CD4-positive, alpha-beta T cell treated with Interleukin-17A for 1 hour (primary cell): ENCODE measurements at places on chromosomes 16 and 17.

GRCh38 chr17:21376081-21376758 lies at the start of gene KCNJ12:
TSS of gene KCNJ12 (plus strand) at chr17:21376357. CDS start at chr17:21415343, 38,986 bp downstream.
- DNase-seq: no peak

DNA sequence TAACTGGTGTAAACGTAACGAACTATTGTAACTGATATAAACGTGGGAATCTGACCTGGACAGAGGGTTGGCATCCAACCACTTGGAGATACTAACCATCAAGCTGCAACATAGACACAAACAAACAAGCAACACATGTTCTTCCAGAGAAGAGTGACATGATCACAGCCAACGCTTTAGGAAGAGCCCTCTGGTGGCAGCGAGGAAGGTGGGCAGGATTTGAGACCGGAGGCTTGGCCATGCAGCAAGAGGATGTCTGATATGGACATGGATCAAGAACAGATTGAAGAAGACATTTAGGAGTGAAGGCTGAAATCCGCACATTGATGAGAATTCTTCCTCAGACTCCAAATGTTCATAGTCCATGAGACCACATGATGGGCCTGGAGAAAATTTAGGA lies 40.3 kb upstream of the TNRC6A start:
- DNase-seq: no peak

GRCh38 chr17:7176841-7177190 lies 2.4 kb downstream of the ASGR1 start:
- no peak for DNase-seq

- DNase-seq: no peak
Observed at GRCh38 chr17:31521632-31522283, 130.3 kb downstream of the RAB11FIP4 start.

DNA sequence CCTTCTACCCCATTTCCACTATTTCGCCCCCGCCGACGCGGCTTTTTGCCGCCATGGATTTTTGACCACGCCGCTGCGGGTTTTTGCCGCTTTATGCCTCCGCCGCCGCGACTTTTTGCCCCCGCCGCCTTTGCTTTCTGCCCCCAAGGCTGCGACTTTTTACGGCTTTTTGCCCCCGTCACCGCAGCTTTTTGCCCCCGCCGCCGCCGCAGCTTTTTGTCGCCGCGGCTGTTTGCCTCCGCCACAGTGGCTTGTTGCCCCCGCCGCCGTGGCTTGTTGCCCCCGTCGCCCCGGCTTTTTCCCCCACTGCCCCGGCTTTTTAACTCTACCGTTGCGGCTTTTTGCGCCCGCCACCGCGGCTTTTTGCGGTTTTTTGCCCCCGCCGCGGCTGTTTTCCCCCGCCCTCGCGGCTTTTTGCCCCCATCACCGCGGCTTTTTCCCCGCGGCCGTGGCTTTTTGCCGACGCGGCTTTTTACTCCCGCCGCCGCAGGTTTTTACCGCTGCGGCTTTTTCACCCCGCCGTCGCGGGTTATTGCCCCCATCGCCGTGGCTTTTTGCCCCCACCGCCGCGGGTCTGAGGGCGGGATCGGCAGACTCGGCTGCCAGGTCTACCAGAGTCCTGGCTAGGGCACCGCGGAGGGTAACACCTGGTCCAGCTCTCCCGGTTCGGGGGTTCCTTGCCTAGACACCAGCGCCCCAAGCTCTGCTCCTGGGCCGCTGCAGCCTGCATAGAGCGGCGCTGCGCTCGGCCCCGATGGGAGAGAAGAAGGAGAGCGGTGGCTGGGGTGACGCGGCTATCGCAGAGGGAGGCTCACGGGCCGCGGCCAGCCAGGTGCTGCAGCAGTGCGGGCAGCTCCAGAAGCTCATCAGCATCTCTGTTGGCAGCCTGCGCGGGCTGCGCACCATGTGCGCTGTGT lies 562.7 kb upstream of the WSB1 start:
- no peak for DNase-seq

DNA sequence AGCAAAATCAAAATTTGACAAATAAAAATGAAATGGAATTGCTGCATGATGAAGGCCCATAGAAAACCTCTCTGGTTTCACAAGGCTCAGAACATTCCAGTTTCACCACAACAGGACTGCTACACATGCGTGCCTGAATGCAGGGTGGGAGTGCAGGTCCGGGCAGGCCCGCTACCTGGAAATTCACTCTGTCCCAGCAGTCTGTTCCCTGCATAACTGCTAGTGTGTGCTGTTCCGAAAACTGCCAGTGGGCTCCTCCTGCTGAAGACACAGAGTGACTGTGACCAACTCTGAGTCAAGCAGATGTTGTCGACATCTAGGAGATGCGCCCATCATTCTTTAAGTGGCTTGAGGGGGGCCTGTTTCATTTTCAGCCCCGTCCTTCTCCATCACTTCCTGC lies 284.8 kb upstream of the MAF start:
- DNase-seq: no peak

DNA sequence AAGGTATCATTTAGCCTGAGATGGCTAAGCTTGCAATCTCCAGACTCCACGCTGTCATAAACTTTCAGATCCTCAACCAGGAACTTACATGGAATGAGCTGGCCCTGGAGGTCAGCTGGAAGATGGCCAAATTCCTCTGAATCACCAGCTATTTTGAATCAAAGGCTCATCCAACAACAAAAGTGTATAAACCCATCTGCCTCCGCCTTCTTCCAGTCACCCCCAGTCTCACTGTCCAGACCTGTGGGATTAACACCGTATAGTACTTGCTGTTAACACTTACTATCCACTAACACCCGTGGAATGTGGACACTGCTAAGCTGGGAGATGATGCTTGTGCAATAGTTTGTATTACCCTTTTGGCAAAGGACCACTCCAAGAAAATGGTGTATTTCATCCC lies 1.9 kb upstream of the LCMT1 start:
- no peak for DNase-seq

DNA sequence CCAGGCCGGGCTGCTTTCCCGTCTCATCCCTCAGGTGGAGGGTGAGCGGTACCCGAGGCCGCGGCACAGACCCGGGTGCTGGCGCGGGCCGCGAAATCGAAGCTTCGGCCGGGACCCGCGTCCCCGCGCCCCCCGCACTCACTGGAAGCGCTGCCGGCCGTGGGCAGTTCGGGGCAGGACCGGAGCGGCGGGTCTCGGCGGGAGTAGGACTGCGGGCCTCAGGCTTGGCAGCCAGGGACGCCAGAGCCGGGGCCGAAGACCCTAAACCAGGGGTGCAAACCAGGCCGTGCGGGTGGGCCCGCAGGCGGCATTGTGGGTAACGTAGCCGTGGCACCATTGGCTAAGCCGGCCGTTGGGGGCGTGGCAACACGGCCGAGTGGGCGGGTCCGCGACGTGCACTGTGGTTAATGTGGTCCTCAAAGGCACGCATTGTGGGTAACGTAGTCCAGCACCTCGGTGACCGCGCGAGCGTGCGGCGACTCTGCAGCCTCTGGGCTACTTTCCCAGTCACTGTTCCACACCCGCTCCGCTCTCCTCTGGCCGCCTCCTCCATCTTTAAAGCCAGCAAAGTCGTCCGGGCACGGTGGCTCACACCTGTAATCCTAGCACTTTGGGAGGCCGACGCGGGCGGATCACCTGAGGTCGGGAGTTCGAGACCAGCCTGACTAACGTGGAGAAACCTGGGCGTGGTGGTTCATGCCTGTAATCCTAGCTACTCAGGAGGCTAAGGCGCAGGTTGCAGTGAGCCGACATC lies at the start of gene ZNF500:
ZNF500 (minus strand) TSS at position 288 of the 754 bp plus-strand sequence. CDS start 1,184 bp downstream, outside the sequence.
- DNase-seq: peak; percentile 97

DNA sequence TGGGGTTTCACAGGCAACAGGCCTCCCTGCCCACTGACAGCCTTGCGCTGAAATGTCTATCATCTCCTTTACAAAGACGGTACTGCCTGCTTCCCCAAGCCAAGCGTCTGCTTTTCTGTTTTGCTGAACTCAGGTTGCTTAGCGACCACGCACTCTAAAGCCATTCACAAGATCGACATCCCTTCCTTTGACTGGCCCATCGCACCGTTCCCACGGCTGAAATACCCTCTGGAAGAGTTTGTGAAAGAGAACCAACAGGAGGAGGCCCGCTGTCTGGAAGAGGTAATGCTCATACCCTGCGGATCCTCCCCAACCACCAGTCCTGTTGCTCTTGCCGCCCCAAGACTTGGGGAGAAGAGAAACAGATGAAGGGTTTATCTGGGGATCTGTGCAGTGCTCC lies 28.7 kb downstream of the TMEM186 start:
- DNase-seq: no peak

- no peak for DNase-seq
Observed at GRCh38 chr16:86085161-86085611, 186.2 kb downstream of the IRF8 start.

- no peak for DNase-seq
Observed at GRCh38 chr16:85046472-85046916, 18.9 kb downstream of the KIAA0513 start.

GRCh38 chr17:33848433-33848832 lies 406.7 kb upstream of the CCL2 start:
- no peak for DNase-seq

GRCh38 chr17:39573447-39574298 lies 34.0 kb downstream of the NEUROD2 start:
- peak; percentile 24 for DNase-seq

DNA sequence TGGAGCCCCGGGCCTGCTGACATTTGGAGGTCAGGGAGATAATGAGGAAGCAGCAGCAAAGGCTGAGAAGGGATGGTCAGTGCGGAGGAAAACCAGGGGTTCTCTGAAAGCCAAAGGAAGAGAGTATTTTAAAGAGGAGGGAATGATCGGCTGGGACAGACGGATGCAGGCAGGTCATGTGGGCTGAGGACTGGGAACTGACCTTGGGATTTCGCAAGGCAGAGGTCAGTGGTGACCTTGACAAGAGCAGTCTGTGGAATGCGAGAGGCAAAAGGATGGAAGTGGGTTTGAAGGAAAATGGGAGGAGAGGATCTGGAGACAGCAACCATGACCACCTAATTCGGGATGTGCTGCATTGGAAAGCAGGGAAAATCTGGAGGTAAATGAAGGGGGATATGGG lies 10.2 kb downstream of the EFTUD2 start:
- no peak for DNase-seq
